ENCODE measurements at places on chromosomes 13 and 19.

DNA sequence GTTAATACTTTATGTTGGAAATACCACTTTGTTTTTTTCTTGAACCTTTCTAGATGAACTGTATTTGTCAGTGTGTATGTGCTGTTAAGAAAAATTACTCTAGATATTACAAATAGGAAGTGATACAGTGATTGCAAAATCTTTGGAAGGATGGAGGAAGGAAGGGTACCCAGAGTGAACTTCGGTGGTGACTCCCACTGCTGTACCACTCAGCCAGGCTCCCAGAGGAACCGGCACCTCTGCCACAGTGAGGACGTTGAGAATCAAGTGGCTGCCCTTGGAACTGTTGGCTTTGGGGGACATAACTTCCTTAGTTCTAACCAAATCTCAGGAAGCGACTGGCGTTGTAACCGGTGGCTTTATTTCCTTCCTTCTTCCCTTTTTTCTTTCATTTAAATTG is 184.7 kb downstream of the PCCA start:
- DNase-seq: no peak

- DNase-seq: no peak
Measured at GRCh38 chr19:18433015-18433691, 4.8 kb downstream of the ISYNA1 start.

DNA sequence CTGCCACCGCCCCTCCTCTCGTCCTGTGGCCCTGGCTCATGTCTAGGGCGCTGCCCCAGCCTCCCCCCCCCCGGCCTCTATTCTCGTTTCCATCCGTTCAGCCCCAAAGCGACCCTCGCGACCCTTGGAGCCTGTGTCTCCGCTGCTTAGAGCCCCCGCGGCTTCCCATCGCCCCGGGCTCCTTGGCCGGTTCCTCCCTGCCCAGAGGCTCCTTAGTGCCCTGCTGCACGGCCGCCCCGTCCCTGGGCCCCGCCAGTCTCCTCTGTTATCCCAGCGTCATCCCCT is 9.2 kb upstream of the CNOT3 start:
- DNase-seq: no peak

DNA sequence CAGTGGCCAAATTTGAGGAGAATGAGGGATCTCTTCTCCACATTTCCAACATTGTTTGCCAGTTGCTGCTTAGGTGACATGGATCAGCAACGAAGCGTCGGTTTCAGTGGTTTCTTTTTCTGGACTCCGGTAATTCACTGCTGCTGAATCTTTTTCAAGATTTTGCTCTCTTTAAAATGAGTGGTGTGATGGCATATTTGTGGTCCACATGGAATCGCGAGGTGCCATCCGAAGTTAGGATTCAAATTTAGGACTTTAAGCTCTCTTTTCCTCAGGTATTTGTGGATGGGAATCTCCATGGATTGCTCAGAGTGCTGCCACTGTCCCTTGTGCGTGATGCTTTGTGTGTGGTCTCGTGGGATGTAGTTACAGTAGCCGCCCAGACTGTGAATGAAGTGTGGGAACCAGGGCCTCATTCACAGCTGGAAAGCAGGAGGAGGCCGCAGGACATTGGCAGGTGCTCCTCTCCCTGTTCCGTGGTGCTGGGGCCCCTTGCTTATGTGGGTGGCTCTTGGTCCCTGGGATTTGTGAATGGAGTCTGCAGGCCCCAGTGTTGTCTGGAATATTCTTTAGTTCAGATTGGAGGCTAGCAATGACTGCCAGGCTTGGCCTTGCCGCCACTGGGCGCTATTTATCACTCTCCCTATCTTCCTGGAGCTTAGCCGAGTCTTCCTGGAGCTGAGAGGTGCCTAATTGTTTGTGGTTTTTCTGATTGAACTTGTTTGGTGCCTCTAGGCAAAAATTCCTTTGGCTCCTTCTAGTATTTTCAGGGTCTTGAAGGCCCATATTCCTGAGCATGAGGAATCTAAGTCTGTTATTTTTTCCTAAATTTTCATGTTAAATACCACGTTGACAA is 1.5 kb downstream of the ILF3 start:
- DNase-seq: no peak
